Activated T-helper 1 cell treated with Interleukin-2 at 50 U/mL for 16 hours (primary cell): ENCODE measurements at places on chromosomes 4 and X.

GRCh38 chrX:153412746-153413720, 1.8 kb downstream of the ZFP92 start:
- DNase-seq: no peak

GRCh38 chrX:3345281-3346191, 916 bp downstream of the MXRA5 start:
- DNase-seq: no peak

GRCh38 chrX:58051346-58051745, 141.1 kb upstream of the ZXDA start:
- DNase-seq: no peak

GRCh38 chr4:53586121-53586816, 5.0 kb downstream of the LNX1 start:
- no peak for DNase-seq

- peak; percentile 1 for DNase-seq
Measured at GRCh38 chrX:79081895-79082512, 62.5 kb upstream of the GPR174 start.

GRCh38 chr4:166875821-166876220, 358.5 kb downstream of the SPOCK3 start:
- no peak for DNase-seq

GRCh38 chr4:38764277-38764676, 18.5 kb downstream of the TLR10 start:
- DNase-seq: no peak
